Neural progenitor cell (in vitro differentiated cells): ENCODE measurements at places on chromosomes 4 and X. TPM values are rescaled to one million over a fixed set of nuclear protein-coding genes. Genes with fewer than 3 reads are reported as not detected.

DNA sequence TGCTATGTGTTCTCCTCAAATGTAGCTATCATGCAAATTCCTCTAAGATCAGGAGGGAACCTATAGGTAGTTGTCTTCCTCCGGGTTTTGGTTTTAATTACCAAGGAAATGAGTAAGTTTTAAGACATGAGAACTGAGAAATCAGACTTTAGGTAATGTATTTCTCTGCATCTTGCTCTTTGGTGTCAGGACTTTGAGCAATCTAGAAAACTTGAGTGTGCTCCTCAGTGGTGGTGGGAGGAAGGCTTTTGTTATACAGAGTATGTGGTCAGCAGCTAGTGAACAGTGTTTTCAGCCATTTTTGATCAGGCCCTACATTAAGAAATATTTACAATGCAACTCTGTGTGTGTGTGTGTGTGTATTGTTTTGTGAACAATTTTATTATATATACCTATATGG lies 224.1 kb downstream of the KLHL13 start:
- H3K4me1 ChIP-seq: no peaks in the 10 kb centered on the region
- no peak overlapping the region for H3K4me3 ChIP-seq
- H3K36me3 ChIP-seq: no peaks in the 10 kb centered on the region
- no peaks in the 10 kb centered on the region for H3K27me3 ChIP-seq

GRCh38 chr4:8610858-8611616 lies 18.5 kb downstream of the CPZ start:
- no peak overlapping the region for H3K4me3 ChIP-seq
- H3K36me3 ChIP-seq: no peaks in the 10 kb centered on the region
- no peaks in the 10 kb centered on the region for H3K4me1 ChIP-seq
- DNase-seq: no peak
- H3K27me3 ChIP-seq: no peaks in the 10 kb centered on the region

- no peaks in the 10 kb centered on the region for H3K36me3 ChIP-seq
- peaks cover 8% of the 10 kb centered on the region for H3K4me1 ChIP-seq
- peaks cover 10% of the 10 kb centered on the region for H3K27me3 ChIP-seq
- H3K27ac ChIP-seq: no peak overlapping the region
- H3K4me3 ChIP-seq: no peak overlapping the region
- DNase-seq: peak; percentile 90
Measured at GRCh38 chr4:683982-684622, 4.8 kb downstream of the SLC49A3 start.

DNA sequence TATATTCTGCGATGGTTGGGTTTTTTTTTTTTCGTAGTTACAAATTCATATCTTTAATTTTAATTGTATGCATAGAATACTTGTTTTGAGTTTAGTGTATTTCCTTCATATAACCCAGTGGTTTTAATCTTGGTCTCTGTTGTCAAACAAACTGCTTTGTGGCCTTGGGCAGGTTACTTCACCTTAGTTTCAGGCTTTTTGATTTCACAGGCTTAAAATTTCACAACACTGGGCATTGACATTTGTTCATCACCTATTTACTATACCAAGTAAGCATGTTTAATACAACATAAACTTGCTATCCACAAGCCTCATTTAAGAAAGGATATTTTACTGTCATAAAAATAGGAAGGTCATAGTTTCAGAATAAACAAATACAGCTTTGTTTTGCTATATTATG lies 14.7 kb downstream of the RAPGEF2 start:
- peaks cover 6% of the 10 kb centered on the region for H3K36me3 ChIP-seq
- no peaks in the 10 kb centered on the region for H3K27me3 ChIP-seq
- no peak for DNase-seq
- no peak overlapping the region for H3K4me3 ChIP-seq

GRCh38 chr4:78650106-78651024 lies 98.8 kb downstream of the ANXA3 start:
- H3K36me3 ChIP-seq: no peaks in the 10 kb centered on the region
- no peak overlapping the region for H3K4me3 ChIP-seq
- H3K27ac ChIP-seq: no peak overlapping the region
- H3K27me3 ChIP-seq: no peaks in the 10 kb centered on the region
- H3K4me1 ChIP-seq: no peaks in the 10 kb centered on the region
- DNase-seq: no peak

DNA sequence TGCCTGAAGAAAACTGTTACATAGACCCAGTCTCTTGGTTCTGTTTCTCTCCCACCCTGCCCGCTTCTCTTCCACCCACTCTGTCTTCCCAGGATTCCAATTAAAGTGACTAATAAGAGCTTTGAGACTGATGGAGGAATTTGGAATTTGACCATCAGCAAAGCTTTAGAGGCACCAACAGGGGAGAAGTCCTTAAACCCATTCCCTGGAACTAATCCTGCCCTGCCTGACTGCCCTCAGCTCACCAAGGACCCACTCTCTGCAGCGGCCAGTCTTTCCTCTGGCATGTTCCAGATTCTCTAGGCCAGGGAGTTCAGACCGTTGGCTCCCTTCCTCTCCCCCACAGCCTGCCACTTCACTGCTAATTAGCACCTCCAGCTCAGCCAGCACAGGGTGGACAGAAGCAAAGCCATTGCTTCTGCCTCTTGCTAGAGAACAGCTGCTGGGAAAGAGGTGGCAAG lies 23.9 kb downstream of the SCD5 start:
- H3K27me3 ChIP-seq: no peaks in the 10 kb centered on the region
- H3K4me1 ChIP-seq: peaks cover 18% of the 10 kb centered on the region
- no peaks in the 10 kb centered on the region for H3K36me3 ChIP-seq
- peak; percentile 50 for DNase-seq
- H3K27ac ChIP-seq: no peak overlapping the region

NPFFR2 gene
- total RNA-seq: 0.62 and 2.1 TPM in 2 replicates

PWWP3B gene
- 5.2 and 5.8 TPM in 2 replicates for total RNA-seq

SFRP2 gene
- 86.1 and 123 TPM in 2 replicates for total RNA-seq

SPINK2 gene
- 2.3 TPM in 1 of 2 replicates, not detected in the other for total RNA-seq

FGD1 gene
- total RNA-seq: 8.8 and 16.4 TPM in 2 replicates

CLDN22 gene
- total RNA-seq: not detected in 2 replicates

ADGRG4 gene
- not detected in 2 replicates for total RNA-seq

MAML3 gene
- 13.5 and 14.4 TPM in 2 replicates for total RNA-seq

FAM9C gene
- not detected in 2 replicates for total RNA-seq
